Heart right ventricle (tissue), 16 donors: ENCODE measurements at places on chromosomes 2 and 18.

- DNase-seq = no peak
These were observed 632.5 kb downstream of the BCL11A start for GRCh38 chr2:59920961-59921360.

DNA sequence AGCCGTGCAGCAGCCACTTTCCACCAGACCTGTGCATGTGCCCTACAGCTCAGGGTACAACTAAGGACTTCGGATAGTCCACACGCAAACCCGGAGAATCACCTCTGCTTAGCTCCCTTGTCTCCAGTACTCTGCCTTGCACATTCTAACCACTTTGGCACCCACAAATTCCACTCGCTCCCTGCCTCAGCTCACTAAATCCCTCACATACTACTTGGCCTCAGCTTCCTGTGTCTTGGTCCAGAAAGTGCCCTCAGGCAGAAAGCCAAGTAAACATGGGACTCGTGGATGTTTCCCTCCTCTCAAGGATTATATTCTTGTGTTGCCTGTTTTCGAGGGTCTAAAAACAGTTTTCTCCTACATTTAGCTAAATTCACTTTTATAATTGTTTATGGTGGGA, 157.8 kb upstream of the DAPL1 start:
- no peak for DNase-seq

- no peak for DNase-seq
These were observed 35.3 kb upstream of the PPP1CB start for GRCh38 chr2:28716265-28716865.

DNA sequence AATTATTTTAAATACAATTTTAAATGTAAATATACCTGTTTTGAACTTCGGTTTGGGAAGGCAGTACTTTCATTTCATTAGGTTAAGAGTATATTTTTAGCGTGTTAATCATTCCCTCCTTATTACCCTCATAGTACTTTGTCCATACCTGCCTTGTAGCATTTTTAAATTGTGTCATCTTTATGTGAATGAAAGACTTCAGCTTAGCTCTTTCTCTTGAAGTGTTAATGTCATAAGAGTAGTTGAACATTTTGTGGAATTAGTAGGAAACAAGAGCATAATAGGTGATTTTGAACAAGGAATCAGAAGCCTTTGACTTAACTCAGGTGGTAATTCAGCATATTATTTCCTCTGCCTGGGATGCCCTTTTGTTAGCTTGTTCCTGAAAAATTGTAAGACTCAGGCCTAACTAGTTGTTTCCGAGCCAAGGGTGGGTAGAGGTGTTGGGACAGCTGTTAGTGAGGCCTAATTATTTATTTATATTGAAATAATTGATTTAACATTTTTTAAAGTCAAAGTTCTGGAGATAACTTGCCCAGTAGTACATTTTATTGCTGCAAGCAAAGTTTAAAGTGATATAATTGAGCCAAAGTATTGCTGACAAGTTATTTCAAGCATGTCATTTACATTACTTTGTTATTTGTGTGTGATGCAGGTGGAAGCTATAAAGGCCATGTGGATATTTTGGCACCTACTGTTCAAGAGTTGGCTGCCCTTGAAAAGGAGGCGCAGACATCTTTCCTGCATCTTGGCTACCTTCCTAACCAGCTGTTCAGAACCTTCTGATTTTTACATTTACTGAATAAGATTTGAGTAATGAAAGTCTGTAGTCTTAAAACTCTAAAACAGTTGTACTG, 38.7 kb downstream of the DDX1 start:
- DNase-seq = no peak

- DNase-seq = no peak
These were observed 4.3 kb downstream of the NLRC4 start for GRCh38 chr2:32260376-32260775.

GRCh38 chr18:58639751-58640427, 11.0 kb upstream of the ALPK2 start:
- DNase-seq = no peak

DNA sequence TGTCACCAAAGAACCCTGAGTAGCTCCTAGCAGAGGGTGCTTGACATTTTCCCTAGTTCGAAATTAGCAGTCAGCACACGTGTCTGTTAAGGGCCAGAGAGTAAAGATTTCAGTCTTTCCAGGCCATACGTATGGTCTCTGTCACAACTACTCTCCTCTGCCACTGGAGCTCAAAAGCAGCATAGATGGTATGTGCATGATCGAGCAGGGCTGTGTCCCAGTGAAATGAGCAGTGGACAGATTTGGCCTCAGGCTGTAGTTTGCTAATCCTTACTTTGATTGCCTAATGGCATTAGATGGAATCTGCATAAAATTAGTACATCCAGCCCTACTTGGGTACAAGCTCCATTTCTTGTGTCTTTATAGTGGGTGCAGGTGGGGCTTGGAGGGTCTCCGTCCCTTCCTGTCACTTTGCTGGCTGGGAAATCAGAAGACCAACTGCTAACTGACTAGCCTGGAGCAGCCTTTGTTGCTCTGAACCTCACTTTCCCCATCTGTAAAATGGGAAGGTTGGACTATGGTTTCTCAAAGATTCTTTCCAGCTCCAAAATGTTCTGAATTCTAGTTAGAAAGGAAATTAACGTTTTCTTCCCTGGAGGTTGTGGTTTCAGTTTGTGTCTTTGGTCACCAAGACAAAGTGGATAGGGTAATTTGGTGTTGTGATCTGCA, 108.5 kb downstream of the GLI2 start:
- DNase-seq = no peak

GRCh38 chr18:79611040-79611681, 68.4 kb upstream of the CTDP1 start:
- DNase-seq = peak; percentile 69

DNA sequence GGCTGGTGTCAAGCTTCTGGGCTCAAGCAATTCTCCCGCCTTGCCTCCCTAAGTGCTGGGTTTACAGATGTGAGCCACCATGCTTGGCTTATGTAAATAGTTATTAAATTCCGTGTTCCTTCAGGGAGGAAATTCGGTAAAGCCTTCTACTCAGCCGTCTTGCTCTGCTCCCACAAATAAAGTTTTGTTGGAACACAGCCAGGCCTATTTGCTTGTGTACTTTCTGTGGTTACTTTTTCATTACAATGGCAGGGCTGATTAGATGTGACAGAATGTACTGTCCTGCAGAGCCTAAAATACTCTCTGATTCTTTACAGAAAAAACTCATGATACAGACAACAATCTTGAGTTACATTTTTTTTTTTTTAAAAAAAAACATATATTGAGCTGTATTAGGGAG, 68.8 kb upstream of the TACR1 start:
- no peak for DNase-seq

DNA sequence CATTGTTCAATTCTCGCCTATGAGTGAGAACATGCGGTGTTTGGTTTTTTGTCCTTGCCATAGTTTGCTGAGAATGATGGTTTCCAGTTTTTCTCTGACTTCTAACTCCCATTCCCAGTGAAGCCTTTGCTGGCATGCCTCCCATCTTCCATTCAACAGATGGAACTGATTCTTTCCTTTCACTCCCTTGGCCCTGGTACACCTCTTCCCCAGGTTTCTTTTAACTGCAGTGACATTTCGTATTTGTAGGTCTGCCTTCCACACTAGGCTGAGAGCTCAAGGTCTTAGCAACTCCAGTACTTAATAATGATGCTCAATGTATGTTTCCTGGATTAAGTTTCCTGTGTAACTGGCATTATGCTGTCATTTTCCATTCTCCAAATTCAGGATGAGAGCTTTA, 48.5 kb downstream of the GAREM1 start:
- DNase-seq = no peak

- peak; percentile 64 for DNase-seq
These were observed 20.5 kb upstream of the KIF1A start for GRCh38 chr2:240840435-240841060.

DNA sequence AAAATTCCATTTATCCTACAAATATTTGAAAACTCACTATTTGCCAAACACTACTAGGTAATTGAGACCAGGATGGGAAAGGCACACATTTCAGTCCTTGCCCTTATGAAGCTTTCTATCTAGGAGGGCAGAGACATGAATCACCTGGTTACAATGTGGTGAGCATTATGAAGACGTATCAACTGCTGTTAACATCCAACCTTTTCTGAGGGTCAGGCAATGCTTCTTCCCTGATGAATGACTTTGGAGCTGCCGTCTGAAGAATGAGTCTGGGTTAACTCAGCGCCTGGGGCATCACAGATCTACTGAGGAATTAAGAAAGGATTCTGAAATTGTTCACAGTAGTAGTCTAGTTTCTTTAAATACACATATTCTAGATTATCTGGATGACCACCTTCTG, 62.1 kb upstream of the NOSTRIN start:
- no peak for DNase-seq

DNA sequence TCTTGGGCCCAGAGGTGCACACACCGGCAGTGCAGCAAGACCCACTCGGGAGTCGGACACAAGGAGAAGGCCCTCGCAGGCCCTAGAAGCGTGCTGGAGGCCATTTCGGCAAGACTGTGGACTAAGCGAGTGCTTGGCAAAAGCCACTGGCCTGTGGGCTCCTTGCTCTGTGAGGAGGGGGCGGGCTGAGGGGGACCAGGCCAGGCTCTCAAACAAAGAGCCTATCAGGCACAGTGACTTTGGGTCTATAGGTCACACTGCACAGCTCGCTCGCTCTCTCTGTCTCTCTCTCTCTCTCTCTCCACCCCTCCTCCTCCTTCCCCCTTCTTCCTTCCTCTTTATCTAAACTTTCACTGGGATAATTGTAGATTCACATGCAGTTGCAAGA, 23.6 kb upstream of the ZCCHC2 start:
- no peak for DNase-seq

DNA sequence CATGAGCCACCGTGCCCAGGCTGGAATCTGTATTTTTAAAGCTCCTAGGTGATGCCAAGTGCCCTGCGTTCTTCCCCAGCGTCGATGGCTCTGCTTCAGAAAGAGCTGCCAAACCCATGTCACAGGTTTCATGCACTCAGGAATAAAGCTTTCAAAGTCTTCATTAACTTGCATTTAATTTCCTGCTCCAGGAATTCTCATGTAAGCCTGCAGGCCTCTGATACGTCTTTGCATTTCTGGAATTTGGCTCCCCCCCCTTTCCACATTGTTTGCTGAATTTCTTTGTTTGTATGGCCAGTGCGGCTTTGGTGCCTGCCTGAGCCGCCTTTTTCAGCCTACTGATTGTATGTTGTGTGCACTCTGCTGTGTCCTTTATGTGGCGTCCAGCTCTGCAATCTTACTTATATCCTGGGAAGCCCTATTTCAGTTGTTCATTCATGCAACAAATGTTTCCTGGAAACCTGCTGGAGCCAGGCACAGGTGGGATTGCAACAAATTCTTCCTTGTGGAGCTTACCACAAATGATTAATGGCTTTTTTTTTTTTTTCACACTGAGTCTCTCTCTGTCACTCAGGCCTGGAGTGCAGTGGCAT, 17.9 kb upstream of the OTOF start:
- DNase-seq = no peak

DNA sequence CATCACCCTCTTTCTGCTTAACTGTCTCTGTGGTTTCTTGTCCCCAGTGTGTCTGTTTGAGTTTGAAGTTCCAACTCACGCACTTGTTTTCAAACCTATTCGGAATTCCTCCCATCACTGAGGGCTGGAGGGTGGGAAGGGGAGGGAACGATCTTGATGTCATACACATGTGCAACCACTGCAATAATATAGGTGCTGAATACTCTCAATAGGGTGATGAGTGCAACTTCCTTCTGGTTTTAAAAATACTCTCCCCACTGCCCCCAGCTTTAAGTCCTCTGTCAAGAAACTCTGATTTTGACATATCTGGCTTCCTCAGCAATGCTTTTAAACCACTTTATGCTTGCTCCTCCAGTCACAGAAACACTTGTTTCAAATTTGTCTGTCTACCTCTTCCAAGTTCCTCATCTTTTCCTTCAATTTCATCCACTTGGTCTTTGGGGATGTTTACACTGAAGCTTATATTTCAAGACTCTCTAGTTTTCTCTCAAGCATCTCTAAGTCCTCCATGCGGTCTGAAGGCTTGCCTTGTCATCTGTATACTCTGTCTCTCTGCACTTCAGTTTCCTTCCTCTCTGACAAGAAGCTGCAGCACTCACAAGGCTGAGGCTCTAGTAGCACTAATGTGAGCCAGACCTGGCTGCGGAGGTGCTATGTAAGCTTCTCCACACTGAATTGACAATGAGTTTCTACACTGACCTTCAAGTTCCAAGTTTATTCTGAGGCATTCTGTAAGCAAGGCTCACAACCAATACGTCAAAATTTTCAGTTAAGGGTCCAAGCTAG, 422.3 kb downstream of the ZEB2 start:
- no peak for DNase-seq

GRCh38 chr18:36649205-36649604, 179.6 kb downstream of the TPGS2 start:
- no peak for DNase-seq

DNA sequence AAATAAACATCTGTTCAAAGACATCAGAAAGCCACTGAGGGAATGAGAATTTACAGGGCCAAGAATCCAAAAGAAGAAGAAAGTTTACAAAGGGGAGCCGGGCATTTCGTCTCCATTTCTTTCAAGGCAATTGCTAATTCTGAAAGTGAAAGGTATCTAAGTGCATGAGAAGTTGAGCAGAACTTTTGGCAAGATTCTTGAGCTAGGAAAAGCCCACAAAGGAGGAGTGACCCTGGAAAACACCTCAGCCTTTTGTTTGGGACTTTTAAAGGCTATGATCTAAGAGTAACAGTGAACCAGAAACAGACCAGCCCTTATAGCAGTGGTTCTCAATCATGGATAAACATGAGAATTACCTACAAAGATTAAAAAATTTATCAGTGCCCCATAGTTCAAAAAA, 87.4 kb downstream of the MDH1 start:
- DNase-seq = no peak

DNA sequence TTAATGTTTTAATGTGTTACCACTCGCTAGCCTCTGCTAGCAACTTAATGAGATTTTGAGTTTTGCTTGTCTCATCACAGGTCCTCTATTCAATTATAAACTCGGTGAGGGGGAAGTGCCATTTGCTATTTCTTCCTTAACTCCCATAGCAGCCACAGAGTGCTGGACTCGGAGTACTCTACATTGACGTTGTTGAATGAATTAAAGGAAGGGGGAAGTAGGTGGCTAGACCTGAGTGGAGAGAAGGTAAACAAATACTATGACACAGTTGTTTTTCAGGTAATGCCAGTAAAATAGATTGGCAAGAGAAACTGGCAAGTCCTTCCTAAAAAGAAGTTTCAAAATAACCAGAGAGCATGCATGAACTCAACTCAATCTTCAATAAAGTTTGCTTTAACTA, 339.3 kb downstream of the HRH4 start:
- no peak for DNase-seq

DNA sequence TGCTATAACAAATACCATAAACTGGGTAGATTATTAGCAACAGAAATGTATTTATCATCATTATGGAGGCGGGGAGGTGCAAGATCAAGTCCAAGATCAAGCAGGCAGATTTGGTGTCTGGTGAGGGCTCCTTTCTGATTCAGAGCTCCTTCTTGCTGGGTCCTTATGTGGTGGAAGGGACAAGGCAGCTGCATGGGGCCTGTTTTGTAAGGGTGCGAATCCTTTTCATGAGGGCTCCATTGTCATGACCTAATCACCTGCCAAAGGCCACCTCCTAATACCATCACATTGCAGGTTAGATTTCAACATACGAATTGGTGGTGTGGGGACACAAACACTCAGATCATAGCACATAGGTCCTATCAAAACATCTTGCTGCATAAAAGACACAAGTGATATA, 84.4 kb upstream of the CCDC150 start:
- no peak for DNase-seq

- DNase-seq = no peak
These were observed 129.8 kb downstream of the RAPGEF4 start for GRCh38 chr2:172865422-172865821.
